ENCODE measurements at places on chromosomes 16 and 17. TPM values are rescaled to one million over a fixed set of nuclear protein-coding genes. Genes with fewer than 3 reads are reported as not detected.

DNA sequence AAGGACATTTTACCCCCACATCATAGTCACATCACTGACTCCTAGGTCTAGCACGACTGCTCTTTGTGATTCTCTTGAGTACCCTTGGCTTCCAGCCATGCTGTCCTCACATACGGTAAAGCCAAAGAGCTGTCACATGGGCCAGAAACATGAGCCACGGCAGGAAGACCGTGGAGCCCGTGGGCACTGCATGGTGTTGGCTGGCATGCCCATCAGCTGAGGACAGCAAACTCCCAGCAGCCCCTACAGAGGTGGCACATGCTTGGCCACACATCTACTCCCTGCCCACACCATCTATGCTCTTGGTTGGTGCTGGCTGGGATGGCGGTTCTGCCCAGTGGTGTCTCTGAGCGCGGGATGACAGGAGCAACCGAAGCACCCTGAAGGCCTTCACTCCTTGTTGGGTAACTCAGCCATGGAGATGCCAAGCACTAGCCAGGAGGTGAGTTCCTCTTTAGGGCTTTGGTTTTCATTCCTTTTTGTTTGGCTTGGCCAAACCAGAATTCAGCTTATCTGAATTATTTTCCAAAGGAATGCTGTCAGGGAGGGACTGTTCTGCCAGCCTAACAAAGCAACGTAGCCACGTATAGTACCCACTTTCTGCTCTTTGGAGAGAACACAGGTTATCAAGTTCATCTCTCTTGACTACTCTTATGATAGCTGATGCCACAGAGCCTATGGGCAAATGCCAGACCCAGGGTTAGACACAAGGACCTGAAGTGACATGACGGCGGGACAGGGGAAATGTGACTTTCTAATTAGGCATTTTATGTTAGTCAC, 10.0 kb downstream of the TNFAIP1 start:
- DNase-seq: no peak

DNA sequence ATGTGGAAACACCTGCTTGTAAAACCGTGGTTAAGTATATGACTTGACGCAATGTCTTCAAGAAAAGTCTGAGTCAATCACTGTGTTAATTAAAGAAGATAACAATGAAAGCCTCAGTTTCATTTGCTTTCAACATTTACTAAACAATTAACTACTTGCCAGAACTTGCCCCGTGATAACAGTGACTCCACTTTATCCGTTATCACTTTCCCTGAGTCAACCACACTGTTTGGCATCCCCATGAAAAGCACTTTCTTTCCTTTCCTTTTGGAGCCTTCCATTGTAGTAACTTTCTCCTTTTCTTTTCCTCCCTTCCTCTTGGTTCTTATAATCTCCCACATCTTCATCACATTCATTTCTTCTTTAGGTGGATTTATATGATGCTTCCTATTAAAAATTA, 435.1 kb upstream of the GOT2 start:
- DNase-seq: no peak

DNA sequence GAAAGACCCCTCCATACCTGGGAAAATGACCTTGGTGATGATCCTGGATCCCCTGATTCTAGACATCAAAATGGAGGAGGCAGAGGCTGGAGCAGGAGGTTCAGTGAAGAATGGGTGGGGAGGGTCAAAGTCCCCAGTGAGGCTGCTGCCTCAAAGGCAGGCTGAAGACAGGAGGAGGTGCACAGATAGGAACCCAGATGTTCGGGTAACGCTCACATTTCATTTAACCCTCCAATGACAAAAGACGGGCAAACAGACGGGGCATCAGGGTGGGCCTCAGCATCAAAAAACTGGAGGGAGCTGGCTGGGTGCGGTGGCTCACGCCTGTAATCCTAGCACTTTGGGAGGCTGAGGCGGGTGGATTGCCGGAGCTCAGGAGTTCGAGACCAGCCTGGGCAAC, at the start of gene ANKRD40CL:
Gene ANKRD40CL (minus strand): TSS at position 73 of the 400 bp plus-strand sequence. CDS start 605 bp downstream, outside the sequence.
- no peak for DNase-seq

- no peak for DNase-seq
Observed at GRCh38 chr17:12691173-12691572, 25.5 kb downstream of the MYOCD start.

GRCh38 chr16:57680842-57681375, 12.8 kb downstream of the ADGRG3 start:
- no peak for DNase-seq

GRCh38 chr17:73315471-73315870, 3.7 kb upstream of the CDC42EP4 start:
- no peak for DNase-seq

GRCh38 chr17:77645072-77646045, 313.1 kb upstream of the TNRC6C start:
- DNase-seq: no peak

GRCh38 chr16:58415003-58415402, 22.7 kb downstream of the GINS3 start:
- DNase-seq: no peak

- no peak for DNase-seq
Observed at GRCh38 chr17:54967621-54968261, 713 bp downstream of the COX11 start.

- DNase-seq: no peak
Observed at GRCh38 chr17:70323269-70323668, 153.9 kb downstream of the KCNJ2 start.

DNA sequence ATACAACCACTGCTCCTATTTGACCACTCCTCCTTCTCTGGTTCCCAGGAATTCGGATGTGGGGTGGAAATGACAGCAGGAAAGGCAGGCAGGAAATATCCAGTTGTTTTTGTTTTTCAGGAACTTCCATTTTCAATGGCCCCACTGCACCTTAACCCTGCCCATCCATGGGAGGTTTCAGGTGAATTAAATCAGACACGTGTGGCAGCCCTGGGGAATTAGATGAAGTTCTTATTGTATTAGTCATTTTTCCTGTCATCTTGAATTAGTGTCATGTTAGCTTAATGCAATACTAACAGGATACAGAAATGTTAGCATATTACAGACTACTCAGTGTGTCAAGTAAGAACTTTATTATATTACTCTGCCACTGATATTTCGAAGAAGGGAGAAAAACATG, 146.4 kb downstream of the CHD9NB start:
- no peak for DNase-seq

- DNase-seq: no peak
Observed at GRCh38 chr16:72220875-72221629, 49.1 kb upstream of the PMFBP1 start.

GRCh38 chr17:36972186-36972700, 23.5 kb downstream of the AATF start:
- DNase-seq: no peak

DNA sequence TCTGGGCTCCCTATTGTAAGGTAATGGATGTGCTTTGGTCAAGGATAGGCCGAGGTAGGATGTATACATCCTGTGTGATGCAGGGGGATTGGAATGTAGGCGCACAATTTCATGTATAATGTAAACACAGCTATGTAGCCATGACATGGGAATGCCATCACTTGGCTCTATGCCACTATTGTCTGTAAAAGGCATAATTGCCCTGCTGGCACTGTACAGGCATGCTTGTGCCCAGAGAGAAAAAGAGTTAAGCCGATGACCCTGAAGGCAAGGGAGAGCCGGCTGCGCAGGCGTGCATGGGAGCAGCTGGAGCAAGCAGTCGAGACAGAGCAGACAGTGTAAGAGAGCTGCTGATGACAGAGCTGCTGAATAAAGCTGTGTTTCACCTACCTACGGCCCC, 212.5 kb upstream of the CPHXL start:
- DNase-seq: no peak

DNA sequence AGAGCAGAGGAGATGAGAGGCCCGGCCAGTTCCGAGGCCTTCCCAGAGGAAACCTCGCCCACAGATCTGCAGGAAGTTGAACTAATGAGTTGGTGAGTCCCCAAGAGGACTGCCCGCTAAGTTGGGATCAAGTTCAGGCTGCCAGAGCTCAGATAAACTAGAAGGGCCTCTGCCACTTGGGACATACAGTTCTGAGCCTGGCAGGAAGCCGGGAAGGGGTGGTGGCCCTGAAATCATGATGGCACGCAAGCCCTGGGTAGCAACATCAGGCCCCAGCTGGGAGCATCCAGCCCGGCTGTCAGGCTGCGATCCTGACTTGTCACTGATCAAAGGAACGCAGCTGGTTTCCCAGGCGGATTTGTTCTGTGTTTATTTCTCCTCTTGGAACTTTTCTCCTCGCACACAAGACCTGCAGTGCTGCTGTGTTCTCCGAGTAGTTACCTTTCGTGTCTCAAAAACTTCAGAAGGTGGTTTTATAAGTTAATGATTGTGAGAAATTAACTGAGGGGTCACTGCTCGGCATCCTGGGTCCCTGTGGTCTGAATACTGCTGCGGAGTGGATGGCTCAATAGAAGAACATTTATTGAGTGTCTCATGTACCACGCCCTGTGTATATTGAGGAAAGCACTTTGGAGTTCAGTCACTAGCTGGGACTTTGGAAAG, 8.0 kb upstream of the WFDC1 start:
- DNase-seq: no peak

GRCh38 chr17:48767263-48767774, 38.8 kb upstream of the HOXB13 start:
- no peak for DNase-seq

GRCh38 chr16:50519001-50519400, 29.2 kb upstream of the NKD1 start:
- DNase-seq: no peak

DNA sequence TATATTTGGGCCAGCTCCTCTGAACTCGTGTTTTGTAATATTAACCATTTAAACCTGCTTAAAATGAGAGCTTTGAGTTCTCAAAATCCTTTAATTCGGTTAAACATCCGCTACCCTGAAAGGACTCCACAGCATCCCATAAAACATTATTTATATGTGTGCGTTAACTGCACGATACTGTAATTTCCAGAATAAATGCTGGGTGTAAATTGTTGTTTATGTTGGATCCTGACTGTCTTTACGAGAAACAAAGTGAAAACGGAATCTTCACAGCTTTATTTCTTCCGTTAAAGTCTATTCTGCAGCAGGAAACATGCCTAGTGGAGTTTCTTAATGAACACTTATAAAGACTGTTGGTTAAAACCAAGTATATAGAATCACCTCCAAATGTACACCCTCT, 143.4 kb downstream of the SNX11 start:
- DNase-seq: no peak

DNA sequence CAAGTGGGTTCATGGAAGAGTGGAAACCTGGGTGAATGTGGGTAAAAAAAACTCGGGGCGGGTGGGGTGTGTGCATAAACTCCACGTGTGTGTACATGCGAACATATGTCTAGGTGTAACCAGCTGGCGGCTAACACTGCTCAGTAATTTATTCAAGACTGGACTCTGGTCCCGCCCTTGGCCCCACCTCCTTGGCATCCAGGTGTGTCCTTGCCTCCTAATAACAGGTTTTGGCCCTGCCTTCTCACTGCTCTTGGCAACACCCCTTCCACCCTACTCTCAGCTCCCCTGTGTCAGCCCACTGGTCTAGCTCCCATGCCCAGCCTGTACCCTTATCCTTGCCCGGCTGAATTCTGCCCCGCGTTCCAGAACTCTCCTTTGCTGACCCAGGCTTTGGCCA, 8.3 kb downstream of the FLII start:
- DNase-seq: no peak

- no peak for DNase-seq
Observed at GRCh38 chr17:60134396-60135150, 15.2 kb upstream of the CA4 start.

DNA sequence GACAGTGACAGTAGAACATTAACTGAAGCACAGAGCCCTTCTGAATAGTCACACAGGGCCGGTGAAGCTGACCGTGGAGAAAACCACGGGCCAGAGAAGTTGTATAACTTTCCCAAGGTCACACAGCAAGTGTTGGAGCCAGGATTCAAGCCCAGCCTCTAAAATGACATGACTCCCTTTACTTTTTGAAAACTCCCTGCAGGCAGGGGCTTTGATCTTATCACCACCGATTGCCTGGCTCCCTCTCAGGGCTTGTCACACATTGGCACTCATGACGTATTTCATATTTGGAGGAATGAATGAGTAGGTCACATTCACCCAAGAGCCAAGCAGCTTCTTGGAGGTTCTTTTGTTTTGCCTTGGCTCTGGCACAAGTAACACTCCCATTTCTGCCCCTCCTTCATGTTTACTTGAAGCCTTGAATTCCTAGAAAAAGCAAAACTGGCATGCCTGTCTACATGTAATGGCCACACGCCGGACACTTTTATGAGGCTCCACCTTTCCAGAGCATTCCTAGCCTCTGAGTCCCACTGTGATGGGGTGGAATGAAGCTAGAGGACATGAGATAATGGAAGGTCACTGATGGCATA, 13.3 kb upstream of the RBBP6 start:
- DNase-seq: no peak

DNA sequence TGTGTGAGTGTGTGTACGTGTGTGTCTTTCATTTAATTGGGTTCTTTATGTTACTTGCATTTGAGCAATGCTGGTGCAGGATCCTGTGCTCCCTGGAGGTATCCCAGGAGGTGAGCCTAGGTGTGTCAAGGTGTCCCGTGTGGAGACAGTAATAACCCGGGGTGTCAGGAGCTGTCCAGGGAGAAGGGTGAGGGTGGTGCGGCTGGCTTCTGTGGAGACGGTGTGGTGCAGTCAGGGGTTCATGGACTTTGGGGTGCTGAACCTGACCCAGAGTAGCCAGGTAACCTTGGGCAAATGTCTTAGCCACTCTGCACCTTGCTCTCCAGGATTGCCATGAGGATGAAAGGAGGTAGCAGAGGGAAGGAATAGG, 7.4 kb upstream of the ELAC2 start:
- DNase-seq: no peak

DNA sequence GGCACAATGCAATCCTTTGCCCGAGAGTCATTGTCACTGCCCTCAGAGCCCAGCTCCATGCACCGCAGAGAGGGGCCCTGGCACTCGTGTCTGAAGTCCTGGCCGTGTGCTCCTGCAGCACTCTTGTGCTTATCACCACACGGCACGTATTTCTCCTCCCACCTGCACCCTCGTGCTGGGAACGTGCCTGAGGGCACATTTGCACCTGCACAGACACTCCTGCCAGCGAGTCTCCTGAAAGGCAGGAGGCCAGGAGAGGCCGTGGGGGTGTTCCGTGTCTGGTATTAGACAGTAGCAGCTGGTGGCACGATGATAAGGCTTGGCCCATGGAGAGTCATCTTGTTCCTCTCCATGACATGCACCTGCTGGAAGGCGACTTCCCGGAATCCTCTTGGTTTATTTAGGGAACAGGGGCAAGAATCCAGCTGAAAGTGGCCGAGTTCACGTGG, 3.4 kb upstream of the ACSF3 start:
- no peak for DNase-seq

GRCh38 chr16:67967183-67967957, 1.1 kb downstream of the SLC12A4 start:
- no peak for DNase-seq

The GCGR gene
- not detected for total RNA-seq

The TMEM92 gene
- total RNA-seq: not detected

The EXOC7 gene
- 208 TPM for total RNA-seq

The ABCC12 gene
- 7.8 TPM for total RNA-seq

The PRSS27 gene
- 1.2 TPM for total RNA-seq

The ADAM11 gene
- 68.1 TPM for total RNA-seq

The KRT9 gene
- total RNA-seq: not detected

The ODAD4 gene
- total RNA-seq: 5.4 TPM

The FZD2 gene
- total RNA-seq: 1.6 TPM

The YBX2 gene
- 3.4 TPM for total RNA-seq

The TP53TG3D gene
- 2.2 TPM for total RNA-seq

The HCRT gene
- not detected for total RNA-seq

The NPIPA3 gene
- total RNA-seq: 16.9 TPM

The SLC38A8 gene
- 9.4 TPM for total RNA-seq

All from dorsolateral prefrontal cortex (tissue), 122 donors.